ENCODE measurements at places on chromosomes 11 and 22.

GRCh38 chr11:58641341-58641740, 18.9 kb downstream of the CNTF start:
- DNase-seq = no peak

GRCh38 chr11:113991170-113991569, 16.3 kb downstream of the HTR3A start:
- peak; percentile 37 for DNase-seq

GRCh38 chr11:59918987-59919589, 19.1 kb upstream of the OOSP1 start:
- DNase-seq = peak; percentile 72

- DNase-seq = peak; percentile 94
Measured at GRCh38 chr11:33893711-33894397, 2.0 kb upstream of the LMO2 start.

- DNase-seq = no peak
Measured at GRCh38 chr11:13280092-13280722, 2.6 kb downstream of the BMAL1 start.

GRCh38 chr11:69943066-69943465, 123.8 kb upstream of the FGF3 start:
- DNase-seq = peak; percentile 52

DNA sequence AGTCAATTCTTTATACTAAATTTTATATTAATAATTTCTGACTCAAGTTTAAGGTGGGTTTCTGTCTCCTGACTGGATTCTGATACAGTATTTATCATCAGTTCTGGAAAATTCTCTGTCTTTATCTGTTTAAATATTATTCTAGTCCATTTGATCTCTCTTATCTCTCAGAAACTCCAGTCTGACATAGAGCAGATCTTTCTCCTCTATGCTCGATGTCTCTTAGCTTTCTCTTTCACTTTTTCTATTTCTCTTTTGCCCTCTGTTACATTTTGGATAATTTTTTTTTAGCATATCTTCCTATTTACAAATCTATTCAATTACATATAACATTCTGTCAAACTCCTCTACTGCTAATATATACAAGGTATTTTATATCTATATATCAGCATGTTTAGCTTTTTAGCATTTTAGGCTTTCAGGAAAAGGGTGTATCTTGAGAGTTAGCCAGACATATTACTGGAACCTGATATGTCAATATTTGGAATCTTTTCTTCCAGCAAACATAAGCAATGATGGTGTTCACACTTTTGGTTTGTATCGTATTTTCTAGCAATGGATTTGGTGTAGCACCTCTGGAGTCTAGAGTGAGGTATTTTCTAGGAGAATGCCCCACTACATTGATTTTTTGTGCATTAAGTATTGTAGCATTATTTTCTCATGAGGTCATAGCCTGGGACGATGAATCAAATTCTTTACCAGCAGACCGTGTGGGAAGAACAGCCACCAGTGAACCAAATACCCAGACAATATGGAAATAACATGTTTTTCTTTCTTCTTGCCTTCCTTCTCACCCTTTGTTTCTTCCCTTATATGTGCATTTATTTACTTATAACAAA, 4.1 kb upstream of the NNMT start:
- no peak for DNase-seq

DNA sequence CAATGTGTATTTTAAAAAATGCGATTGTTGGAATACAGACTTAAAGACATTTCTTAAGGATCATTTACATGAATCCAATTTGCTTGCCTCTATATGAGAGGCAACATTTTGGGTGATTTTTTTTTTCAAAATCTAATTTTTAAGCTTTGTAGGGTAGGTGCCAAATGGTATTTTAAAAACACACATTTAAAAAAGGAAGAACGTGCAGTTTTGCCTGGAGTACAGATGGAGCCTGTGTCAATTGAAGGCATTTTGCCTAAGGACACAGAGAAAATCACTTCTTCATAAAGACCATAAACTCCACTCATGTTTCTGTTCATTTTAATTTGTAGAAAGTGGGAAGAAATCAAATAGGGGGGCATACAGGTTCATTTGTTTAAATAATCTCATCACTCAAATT, 91.3 kb downstream of the BDNF start:
- DNase-seq = no peak

DNA sequence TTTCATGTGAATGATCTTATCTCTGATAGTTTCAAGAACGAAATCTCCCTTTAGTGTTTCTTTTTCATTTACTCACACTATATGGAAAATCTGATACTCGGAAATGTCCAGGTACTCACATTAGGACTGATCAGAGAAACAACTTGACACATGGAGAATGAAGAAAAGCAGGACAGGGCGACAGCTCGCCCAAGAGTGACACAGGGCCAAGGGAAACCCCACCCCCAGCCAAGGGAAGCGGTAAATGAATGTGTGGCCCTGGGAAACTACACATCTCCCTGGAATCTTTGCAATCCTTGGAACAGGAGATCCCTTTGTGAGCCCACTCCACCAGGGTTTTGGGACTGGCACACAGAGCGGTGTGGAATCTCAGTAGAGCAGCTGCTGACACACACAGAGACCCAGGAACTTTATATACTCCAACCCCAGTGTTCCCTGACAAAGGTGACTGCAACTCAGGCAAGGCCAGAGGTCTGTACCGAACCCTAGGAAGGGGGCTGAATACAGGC, 303.7 kb upstream of the ARHGAP42 start:
- DNase-seq = no peak

DNA sequence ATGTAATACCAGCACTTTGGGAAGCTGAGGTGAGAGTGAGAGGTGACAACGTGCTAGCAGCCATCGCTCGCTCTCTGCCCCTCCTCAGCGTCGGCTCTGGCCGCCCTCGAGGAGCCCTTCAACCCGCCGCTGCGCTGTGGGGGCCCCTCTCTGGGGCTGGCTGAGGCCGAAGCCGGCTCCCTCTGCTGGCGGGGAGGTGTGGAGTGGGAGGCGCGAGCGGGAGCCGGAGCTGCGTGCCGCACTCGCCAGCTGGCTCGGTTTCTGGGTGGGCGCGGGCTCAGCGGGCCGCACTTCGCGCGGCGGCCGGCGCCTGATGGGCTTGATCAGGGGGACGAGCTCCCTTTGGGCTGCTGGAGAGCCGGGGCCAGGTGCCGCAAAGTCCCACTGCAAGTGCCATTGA, 98.9 kb upstream of the UBASH3B start:
- DNase-seq = no peak

- no peak for DNase-seq
Measured at GRCh38 chr11:93493252-93493897, 49.8 kb downstream of the SMCO4 start.

DNA sequence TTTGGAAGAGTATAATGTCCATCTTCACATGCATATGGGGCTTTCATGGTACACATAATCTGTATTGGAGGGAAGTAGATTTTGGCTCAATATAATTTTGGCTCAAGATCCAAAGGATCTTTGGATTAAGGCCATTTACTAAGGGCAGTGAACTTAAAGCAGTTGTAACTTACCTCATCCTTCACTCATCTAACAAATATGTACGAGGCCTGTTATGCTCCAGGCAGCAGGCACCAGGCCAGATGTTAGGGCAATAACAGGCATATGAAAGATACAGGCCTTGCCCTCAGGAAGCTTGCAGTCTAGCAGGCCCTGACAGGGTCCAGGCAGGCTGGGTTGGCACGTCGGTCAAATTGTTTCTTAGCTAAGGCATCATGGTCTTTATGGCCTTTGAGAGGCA, 44.6 kb downstream of the LIF start:
- DNase-seq = no peak

- DNase-seq = no peak
Measured at GRCh38 chr11:118916842-118917388, 8.8 kb downstream of the BCL9L start.

DNA sequence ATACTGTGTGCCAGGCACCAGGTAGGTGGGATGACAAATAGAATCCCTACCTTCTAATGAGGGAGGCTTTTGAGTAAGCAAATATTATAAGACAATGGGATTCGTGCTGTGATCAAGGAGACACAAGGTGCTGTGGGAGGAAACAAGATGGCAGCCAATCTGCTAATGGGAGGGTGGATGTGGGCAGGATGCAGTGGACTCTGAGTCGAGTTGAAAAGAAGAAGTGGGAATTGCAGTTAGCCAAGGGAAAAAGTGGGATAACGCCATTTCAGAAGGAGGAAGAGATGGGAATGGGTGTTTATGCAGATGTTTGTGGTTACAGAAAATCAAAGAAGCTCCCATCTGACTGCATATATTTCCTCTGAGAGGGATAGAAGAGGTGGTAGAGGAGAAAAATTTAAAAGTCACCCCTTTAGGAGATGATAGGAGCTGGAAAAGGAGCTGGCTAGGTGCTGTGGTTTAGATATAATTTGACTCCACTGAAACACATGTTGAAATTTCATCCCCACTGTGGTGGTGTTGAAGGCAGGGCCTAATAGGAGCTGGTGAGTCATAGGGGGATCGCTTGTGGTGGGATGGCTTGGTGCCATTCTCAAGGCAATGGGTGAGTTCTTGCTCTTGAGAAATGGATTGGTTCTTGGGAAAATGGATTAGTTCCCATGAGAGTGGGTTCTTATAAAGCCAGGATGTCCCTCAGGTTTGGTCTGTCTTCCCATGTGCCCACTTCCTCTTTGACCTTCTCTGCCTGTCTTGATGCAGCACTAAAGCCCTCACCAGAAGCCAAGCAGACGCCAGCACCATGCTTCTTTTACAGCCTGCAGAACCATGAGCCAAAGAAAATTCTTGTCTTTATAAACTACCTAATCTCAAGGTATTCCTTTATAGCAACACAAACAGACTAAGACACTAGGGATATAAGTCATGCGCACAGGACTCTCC, 30.0 kb upstream of the POU2AF1 start:
- no peak for DNase-seq

- no peak for DNase-seq
Measured at GRCh38 chr22:32075997-32076760, 33.1 kb downstream of the SLC5A1 start.

- peak; percentile 21 for DNase-seq
Measured at GRCh38 chr11:58286249-58286648, 18.2 kb upstream of the OR10W1 start.

- no peak for DNase-seq
Measured at GRCh38 chr11:30089921-30090320, 73.1 kb upstream of the KCNA4 start.

DNA sequence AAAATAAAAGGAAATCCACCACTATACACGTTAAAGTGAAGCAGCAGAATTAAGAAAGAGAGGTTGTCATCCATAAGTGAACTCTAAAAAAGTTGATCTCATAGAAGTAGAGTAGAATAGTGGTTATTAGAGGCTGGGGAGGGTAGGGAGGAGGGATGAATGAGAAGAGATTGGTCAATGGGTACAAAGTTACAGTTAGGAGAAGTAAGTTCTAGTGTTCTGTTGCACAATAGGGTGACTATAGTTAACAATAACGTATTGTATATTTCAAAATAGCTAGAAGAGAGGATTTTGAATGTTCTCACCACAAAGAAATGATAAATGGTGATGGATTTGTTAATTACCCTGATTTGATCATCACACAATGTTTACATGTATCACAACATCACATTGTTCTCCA, 72.0 kb downstream of the CD82 start:
- DNase-seq = no peak

DNA sequence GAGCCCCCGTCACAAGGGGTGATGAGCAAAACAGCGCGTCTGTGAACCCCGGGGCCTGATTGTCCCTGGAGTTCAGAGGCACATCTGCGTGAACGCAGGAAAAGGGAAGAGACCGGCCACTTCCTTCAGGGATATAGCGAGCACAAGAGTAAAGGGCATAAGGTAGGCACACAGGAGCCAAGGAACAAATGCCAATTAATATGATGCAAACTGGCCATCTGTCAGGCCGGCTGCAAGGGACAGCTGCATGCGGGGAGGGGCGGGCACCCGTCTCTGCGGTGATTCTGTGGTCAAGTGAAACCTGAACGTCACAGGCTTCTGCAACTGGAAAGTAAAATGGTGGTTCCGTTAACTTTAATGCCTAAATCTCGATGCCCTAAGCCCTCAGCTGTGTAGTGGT, 64.7 kb downstream of the TRIM29 start:
- no peak for DNase-seq

GRCh38 chr11:101482556-101483124, 101.2 kb downstream of the TRPC6 start:
- DNase-seq = no peak

GRCh38 chr22:31637447-31637890, 24.5 kb downstream of the PISD start:
- peak; percentile 83 for DNase-seq

DNA sequence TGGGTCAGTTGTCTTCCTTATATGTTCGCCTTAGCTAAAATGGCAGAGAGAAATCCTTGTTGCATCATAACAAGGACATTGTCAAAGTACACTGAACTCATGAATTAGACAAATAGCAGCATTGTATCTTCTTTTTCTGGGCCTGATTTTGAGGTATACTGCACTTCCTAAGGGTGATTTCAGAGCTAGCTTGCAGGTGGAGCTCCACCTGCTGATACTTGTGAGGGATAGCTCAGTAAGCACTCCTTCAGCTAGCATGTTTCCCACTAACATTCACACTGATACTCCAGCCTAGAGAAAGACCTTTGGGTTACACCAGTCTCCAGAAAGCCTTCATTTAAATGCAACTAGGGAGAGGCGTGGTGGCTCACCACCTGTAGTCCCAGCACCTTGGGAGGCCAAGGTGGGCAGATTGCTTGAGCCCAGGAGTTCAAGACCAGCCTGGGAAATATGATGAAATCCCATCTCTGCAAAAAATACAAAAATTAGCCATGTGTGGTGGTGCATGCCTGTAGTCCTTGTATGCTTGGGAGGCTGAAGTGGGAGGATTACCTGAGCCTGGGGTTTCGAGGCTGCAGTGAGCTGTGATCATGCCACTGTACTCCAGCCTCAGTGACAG, 29.8 kb downstream of the JAM3 start:
- peak; percentile 7 for DNase-seq

DNA sequence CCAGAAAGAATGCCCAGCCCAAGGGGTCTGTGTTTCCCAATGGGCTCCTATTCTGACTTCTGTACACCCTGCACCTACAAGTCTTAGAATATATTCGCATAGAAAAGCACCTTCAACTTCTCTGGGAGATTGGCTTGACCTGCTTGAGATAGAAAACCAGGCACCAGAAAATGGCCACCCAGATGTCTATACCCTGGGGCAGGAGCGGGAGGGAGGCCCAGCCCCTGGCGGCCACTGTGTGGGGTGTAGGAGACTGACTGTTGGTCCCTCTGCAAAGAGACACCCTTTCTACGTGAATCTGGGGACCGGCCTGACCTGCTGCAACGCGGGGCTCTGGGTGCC, 8.5 kb downstream of the DENND6B start:
- DNase-seq = no peak

- peak; percentile 21 for DNase-seq
Measured at GRCh38 chr11:95229993-95230809, 801 bp downstream of the SESN3 start.

GRCh38 chr11:33642461-33643166, 58.0 kb downstream of the C11orf91 start:
- no peak for DNase-seq

- DNase-seq = no peak
Measured at GRCh38 chr22:37253126-37253660, 9.1 kb upstream of the RAC2 start.

- peak; percentile 91 for DNase-seq
Measured at GRCh38 chr22:21014202-21014725, 701 bp upstream of the P2RX6 start.

DNA sequence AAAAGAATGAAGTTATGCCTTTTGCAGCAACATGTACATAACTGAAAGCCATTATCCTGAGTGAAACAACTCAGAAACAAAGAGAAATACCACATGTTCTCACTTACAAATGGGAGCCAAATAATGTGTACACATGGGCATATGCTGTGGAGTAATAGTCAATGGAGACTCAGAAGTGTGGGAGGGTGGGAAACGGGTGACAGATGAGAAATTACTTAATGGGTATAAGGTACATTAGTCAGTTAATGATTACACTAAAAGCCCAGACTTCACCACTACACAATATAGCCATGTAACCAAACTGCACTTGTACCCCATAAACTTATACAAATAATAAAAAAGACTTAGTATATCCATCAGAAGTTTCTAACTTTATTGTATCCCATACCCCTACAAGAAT, 674.1 kb upstream of the ARHGAP42 start:
- DNase-seq = no peak
